Retina (tissue), 1 donor: ENCODE measurements at places on chromosomes 5 and 9.

DNA sequence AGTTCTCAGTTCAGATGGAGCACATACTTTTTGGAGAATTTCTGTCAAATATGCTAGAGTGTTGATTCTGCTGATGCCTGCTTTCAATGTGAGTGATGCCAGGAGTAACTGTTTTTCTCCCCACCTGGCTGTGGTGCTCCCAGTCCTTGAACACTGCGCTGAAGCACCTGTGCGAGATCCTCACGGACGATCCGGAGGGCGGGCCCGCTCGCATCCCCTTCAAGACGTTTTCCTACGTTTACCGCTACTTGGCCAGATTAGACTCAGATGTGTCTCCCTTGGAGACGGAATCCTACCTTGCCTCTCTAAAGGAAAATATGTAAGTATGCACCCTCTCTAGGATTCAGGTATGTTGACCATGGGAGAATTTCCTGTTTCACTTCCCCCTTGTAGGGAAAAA is 19.4 kb downstream of the ROPN1L start:
- DNase-seq = no peak

- no peak for DNase-seq
These were observed 10.4 kb upstream of the PDCD1LG2 start for GRCh38 chr9:5499889-5500398.

- no peak for DNase-seq
These were observed 37.0 kb upstream of the OSMR start for GRCh38 chr5:38808666-38809343.

GRCh38 chr9:14180093-14180959 is 133.6 kb downstream of the NFIB start:
- no peak for DNase-seq

GRCh38 chr5:41707853-41708603 is 162.2 kb downstream of the OXCT1 start:
- DNase-seq = no peak

DNA sequence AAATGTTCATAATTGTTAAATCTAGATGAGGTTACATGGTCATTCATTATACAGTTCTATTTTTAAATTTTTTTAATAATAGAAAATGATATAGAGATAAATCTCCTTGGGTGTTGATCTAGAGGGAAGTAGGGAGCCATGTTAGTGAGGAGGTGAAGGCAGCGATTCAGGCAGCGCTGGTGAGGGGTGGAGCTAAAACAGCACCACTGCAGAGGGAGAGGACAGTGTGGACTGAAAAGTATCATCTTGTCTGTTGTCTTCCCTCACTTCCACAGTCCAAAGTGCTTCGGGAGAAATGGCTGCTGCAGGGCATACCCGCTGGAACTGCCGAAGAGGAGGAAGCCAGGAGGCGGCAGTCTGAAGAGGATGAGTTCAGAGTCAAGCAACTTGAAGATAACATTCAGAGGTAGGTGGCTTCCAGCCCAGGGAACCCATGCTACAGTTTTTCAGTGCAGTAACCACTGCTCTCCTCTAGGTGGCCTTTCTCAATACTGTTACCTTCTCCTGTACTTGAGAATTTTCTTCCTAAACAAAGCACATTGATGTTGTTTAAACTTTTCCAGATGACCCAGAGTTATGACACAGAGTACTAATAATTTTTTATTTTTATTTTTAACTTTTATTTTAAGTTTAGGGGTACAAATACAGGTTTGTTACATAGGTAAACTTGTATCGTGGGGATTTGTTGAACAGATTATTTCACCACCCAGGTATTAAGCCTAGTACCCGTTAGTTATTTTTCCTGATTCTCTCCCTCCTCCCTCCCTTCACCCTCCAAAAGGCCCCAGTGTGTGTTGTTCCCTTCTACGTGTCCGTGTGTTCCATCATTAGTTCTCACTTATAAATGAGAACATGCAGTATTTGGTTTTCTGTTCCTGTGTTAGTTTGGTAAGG is 100.5 kb downstream of the PALM2AKAP2 start:
- no peak for DNase-seq

- no peak for DNase-seq
These were observed 284.9 kb upstream of the WWC1 start for GRCh38 chr5:168006456-168007130.

GRCh38 chr9:35226651-35227050 is 64.8 kb downstream of the UNC13B start:
- no peak for DNase-seq

DNA sequence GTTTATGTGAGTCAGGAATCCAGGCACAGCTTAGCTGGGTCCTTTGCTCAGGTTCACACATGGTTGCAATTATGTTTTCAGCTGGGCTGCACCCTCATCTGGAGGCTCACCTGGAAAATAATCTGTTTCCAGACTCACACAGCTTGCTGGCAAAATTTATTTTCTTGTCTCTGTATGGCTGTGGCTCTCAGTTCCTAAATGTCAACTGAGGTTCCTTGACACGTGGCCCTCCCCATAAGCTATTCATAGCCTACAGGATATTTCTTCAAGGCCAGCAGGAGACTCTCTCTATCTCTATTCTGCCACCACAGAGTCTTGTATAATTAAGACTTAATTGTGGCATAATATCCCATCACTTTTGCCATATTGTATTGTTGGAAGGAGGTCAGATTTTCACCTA is 732.0 kb downstream of the CDH18 start:
- DNase-seq = no peak

DNA sequence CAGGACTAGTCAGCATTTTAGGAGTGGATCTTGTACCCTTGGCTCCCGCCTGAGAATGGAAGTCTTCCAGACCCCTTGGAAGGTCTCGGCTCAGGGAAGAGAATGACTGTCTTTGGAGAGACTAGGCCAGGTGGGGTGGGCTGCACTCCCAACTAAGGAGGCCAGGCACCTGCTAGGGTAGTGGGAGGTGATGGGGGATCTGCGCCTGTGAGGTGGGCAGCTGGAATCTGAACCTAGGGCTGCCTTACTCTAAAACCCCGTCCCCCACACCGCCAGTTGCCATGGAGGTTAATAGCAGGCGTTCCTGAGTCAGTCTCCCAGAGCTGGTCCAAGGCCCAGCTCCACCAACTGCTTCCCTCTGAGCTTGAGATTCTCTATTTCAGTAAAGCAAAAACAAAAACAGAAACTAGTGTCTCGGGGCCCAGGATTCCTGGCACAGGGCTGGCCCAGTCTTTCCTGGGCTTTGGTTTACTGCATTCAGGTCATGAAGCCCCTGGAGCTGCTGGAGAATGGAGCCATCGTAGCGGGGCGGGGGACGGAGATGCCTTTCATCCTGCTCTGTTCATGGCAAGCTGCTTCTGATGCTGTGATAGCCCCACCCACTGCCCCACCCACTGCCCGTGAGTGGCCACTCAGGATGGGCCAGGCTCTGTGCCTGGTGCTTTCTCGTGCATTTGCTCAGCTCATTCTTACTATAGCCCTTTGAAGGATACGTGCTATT is 57.5 kb downstream of the DAB2IP start:
- DNase-seq = no peak

DNA sequence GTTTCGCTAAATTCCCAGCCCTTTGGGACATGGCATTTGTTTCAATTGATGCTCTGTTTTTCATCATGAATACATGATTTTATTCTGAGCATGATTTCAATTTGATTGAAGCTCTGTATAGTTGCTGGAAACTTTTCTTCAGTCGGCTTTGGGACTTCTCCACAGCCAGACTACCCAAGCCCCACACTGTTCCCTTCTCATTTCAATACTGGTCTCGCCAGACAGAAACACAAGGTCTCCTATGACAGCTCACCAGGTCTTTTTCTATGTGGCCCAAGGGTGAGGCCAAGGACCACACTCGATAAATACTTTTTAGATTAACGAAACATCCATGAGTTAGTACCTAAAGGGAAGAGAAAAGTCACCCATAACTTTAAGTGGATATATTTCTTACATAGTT is 132.2 kb downstream of the ARL15 start:
- no peak for DNase-seq

GRCh38 chr5:111143910-111144309 is 51.8 kb downstream of the WDR36 start:
- no peak for DNase-seq

DNA sequence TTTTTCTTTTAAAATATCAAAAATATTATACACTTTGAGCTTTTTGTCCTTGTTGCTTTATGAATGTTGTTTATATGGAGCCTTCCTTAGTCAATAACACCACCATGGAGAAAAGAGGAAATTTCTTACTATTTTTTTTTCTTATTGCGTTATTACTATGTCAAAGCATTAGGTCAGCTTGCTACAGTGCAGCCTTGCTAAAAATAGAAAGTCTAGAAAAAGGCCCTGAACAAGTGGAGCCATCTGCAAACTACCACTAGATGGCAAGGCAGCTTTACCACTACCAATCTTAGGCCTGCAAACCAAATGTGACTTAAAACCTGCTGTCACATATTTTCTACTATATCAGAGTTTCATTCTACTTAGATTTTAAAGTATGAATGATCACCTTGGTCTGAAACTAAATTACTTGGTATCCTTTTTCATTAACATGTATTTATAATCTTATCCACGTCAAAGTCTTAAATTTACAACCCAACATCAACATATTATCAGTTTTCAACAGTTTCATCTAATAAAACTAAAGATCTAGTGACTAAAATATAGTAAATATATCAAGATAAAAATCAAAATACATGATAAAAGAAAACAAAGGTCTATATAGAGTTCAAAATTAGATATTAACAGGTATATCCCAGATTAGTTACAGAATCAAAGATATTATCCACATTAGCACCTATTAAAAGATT is 113.1 kb upstream of the ACOT12 start:
- DNase-seq = peak; percentile 45

GRCh38 chr5:93572608-93573353 is 8.2 kb downstream of the NR2F1-AS1 start:
- peak; percentile 88 for DNase-seq

DNA sequence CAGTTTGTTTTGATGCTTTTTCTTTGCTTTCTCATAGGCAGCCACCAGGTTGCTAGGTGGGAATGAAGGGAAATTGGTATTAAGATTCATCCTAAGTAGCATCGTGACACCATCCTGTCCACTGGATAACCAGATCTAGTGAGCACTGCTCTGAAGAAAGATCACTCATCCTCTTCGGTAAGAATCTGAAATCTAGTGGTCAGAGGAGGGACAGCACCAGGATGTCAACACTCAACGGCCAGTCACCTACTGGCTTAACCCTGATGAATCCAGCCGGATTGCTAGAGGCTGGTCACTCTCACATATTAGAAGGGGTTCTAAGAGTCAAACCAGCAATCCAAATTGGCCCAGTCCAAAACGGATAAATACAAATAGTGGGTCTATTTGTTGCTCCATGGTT is 50.8 kb downstream of the DCP2 start:
- DNase-seq = no peak

DNA sequence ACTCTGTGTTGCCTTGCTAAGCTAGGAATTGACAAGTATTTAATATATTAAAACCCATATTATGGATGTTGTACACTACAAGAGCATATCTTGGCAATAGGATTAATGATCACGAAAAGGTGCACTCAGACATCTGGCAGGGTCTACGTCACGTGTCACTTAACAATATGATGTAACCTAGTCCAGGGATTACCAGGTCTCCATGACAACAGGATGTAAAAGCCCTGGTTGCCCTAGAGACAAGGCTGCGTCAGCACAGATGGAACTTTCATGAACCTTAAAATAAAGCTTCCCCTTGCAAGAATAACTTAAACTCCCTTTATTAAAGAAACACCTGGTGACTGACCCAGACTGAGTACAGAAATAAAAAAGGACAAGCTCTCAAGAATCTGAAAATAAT is 717.8 kb downstream of the CDH18 start:
- peak; percentile 7 for DNase-seq

GRCh38 chr9:128846680-128847030 is 17.1 kb upstream of the SPOUT1 start:
- no peak for DNase-seq

- DNase-seq = peak; percentile 75
These were observed 137.2 kb downstream of the CAVIN4 start for GRCh38 chr9:100715100-100715380.

DNA sequence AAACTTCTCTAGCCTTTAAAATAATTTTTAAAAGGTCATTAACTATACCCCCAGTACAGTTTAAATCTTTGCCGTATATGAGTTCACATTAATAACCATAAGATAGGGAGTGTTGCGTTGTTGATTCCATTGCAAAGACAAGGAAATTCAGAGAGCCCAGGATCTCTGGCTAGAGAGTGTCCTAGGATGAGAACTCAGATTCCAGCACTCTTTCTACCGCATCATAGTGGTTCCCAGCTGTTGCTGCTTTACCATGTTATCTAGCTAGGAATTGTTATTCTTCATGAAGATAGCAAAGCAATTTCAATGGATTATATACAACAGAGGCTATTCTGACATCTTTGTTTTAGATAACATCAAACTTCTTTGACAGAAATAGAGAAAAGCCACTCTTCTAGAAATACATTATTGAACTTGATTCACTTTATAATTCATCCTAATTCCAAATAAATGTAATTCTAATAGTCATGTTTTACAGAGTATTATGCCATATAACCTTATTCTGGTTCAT is 78.4 kb upstream of the IL7R start:
- no peak for DNase-seq

- DNase-seq = no peak
These were observed 5.1 kb downstream of the TLN1 start for GRCh38 chr9:35726931-35727330.

GRCh38 chr5:57895766-57896165 is 413.2 kb upstream of the ACTBL2 start:
- no peak for DNase-seq

DNA sequence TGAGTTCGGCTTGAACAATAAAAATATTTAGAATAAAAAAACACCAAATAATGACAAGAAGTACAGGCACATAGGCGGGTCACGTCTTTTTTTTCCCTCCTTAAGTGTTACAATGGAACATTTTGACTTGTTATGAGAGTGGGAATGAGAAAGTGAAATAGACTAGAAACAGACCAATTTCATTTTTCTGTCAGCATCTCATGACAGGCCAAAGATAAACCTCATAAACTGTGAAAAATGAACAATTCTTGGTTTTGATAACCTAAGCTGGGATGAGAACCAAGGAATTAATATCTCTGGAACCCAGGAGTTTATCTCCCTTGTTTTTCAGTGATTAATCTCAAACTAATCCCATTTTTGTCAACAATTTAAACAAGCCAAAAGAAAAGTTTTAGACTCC is 299.5 kb downstream of the SLIT3 start:
- DNase-seq = no peak

GRCh38 chr9:108300306-108301287 is 555.2 kb downstream of the ACTL7B start:
- DNase-seq = no peak

- DNase-seq = no peak
These were observed 75.6 kb downstream of the GAPVD1 start for GRCh38 chr9:125337236-125337635.

GRCh38 chr5:118703241-118703640 is 285.1 kb downstream of the DTWD2 start:
- no peak for DNase-seq

- DNase-seq = no peak
These were observed 64.7 kb downstream of the RXRA start for GRCh38 chr9:134390947-134391318.

DNA sequence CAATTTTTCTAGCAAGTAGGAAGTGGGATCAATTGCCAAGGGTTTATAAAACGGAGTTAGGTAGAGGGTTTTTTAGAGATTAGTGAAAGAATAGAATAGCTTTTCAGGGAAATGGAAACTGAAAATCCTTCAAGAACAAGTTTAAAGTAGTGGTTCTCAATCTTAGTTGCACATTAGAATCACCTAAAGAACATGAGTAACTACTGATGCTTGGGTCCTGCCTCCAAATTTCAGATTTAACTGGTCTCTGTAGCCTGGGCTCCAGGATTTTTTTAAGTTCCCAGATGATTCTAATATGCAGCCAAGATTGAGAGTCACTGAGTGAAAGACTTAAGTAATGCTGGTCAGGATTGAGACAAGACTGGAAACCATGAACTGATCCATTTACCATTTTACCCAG is 20.5 kb downstream of the ELOVL7 start:
- no peak for DNase-seq
